Ovary (tissue), 10 donors: ENCODE measurements at places on chromosomes 3 and 15. TPM values are rescaled to one million over a fixed set of nuclear protein-coding genes. Genes with fewer than 3 reads are reported as not detected.

The MCTP2 gene
- 2.0 TPM for polyA plus RNA-seq

The SIDT1 gene
- polyA plus RNA-seq: 0.34 TPM

The RAD18 gene
- 7.8 TPM for polyA plus RNA-seq

The NPAP1 gene
- 0.28 TPM for polyA plus RNA-seq

- DNase-seq: no peak
These were observed 106.9 kb upstream of the RNU6-1 start for GRCh38 chr15:67946701-67947100.
